ENCODE measurements at places on chromosomes 2 and 18. TPM values are rescaled to one million over a fixed set of nuclear protein-coding genes. Genes with fewer than 3 reads are reported as not detected.
A peak's percentile ranks its signal among the peaks of the same experiment; 100 is the strongest.

The CYS1 gene
- 1.6 TPM for total RNA-seq

The METTL21A gene
- 17.0 TPM for total RNA-seq

The IKZF2 gene
- 34.4 TPM for total RNA-seq

The RAD51AP2 gene
- total RNA-seq, result 0.16 TPM

GRCh38 chr2:147456779-147457178, 388.1 kb upstream of the ACVR2A start:
- DNase-seq, result no peak

- DNase-seq, result peak; percentile 58
These were observed 455 bp upstream of the TLK1 start for GRCh38 chr2:171160956-171161740.

GRCh38 chr18:48024881-48025660, 94.6 kb upstream of the SMAD2 start:
- no peak for DNase-seq

GRCh38 chr2:200042944-200043343, 87.6 kb downstream of the MAIP1 start:
- DNase-seq, result no peak

GRCh38 chr2:39377226-39377939, 59.7 kb downstream of the MAP4K3 start:
- no peak for DNase-seq

DNA sequence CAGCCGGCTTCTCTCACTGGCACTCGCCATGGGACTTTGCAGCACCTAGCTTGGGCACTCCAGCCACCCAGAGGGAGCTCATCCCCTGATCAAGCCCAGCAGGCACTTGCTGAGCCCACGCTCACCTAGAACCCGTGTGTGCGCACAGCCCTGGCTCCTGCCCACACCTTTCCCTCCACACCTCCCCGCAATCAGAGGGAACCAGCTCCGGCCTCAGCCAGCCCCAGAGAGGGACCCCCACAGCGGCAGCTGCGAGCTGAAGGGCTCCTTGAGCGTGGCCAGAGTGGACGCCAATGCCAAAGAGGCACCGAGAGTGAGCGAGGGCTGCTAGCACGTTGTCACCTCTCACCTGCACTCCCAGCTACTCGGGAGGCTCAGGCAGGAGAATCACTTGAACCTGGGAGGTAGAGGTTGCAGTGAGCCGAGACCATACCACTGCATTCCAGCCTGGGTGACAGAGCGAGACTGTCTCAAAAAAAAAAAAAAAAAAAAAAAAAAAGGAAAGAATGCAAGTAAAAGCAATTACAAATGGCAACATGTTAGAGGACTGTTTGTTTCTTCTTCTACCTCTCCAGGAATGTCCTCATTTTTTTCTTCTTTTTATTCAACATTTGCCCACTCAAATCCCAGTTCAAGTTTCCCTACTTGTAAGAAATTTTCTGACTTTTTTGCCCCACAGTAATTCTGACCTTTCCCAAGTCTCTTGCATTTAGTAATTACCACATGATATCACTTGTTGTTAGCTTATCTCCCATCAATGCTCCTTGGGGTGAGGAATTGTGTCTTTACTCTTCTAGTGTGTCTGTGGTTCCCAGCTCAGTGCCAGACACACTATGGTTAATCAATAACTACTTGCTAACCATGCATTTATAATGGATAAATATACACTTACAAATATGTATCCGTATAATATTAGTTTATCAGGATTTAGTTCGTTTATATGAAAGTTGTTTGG, 40.6 kb upstream of the ST3GAL5 start:
- DNase-seq, result no peak

GRCh38 chr2:118122594-118123281, 34.5 kb downstream of the INSIG2 start:
- DNase-seq, result no peak

GRCh38 chr18:4821801-4822200, 366.7 kb upstream of the DLGAP1 start:
- no peak for DNase-seq

DNA sequence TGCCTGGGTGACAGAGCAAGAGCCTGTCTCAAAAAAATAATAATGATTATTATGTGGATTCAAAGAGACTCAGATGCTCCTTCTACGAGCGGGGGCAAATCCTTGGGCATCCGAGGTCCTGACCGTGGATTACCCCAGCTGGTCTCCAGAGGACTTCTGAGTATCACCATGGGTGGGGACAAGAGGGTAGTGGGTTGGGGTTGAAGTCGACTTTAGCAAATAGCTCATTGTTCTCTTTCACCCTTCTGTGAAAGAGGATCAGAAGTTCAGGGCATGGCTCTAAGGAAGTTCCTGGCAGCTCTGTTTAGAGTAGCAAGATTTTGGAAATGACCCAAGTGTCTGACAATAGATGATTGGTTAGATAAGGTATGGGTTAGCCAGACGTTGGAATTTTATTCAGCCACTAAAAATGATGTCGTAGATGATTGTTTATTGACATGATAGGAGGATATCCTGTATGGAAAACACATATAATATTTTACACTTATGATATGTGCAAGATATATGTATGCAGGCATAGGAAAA, 59.0 kb upstream of the SPRED2 start:
- DNase-seq, result no peak

- no peak for DNase-seq
These were observed 61.2 kb upstream of the SPP2 start for GRCh38 chr2:233989221-233989858.

GRCh38 chr18:39162013-39162827, 1596.6 kb upstream of the CELF4 start:
- no peak for DNase-seq

GRCh38 chr2:7225848-7226247, 308.6 kb downstream of the RNF144A start:
- no peak for DNase-seq

DNA sequence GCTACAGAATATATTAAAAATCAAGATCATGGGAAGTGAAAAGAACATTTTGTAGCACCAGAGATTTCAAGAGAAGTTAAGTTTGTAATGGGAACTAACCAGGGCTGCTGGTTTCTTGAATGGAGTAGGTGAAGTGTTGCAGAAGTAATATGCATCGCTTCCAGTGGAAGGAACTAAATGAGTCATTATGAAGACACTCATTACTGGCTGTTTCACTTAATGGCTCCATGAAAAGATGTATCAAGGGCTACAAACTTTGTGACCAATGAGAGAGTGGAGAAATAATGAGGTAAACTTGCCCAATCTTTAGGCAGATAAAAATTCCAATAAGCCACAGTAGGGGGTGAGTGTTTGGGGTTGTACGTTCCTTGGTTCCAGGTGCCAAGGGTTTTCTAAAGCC, 380.4 kb upstream of the POU3F3 start:
- DNase-seq, result no peak

GRCh38 chr2:30221531-30221930, 9.8 kb upstream of the LBH start:
- no peak for DNase-seq

Measured in breast epithelium (tissue), 4 donors.